Progenitor cell of endocrine pancreas (in vitro differentiated cells): ENCODE measurements at places on chromosomes 1 and 21. TPM values are rescaled to one million over a fixed set of nuclear protein-coding genes. Genes with fewer than 3 reads are reported as not detected.
A peak's percentile ranks its signal among the peaks of the same experiment; 100 is the strongest.

GRCh38 chr1:74937176-74937575, 197.0 kb upstream of the LHX8 start:
- H3K27ac ChIP-seq: no peak overlapping the region
- H3K4me1 ChIP-seq: peaks cover 4% of the 10 kb centered on the region
- H3K27me3 ChIP-seq: no peaks in the 10 kb centered on the region
- H3K36me3 ChIP-seq: no peaks in the 10 kb centered on the region

DNA sequence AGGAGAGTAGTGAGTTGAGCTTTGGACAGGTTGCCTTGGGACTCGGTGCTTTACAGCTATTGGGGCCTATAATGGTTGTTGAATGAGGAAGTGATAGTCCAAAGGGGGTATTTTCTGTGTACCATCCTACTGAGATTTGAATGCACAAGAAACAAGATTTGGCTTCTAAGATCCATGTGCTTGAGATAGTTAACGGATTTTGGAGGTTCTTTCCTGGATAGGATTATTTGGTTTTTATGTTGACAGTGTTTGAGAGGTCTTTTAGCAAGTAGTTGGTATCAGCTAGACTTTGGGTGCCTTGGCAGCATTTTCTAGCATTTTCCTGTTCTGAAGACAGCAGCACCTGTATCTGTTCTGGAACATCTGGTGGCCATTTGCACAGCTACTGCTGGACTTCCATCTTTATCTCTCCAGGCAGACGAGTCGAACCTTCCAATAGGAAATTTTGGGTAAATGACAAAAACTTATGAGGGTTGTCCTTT, 3.6 kb upstream of the SCAF4 start:
- DNase-seq: no peak
- no peaks in the 10 kb centered on the region for H3K27me3 ChIP-seq
- no peak overlapping the region for H3K27ac ChIP-seq
- H3K4me3 ChIP-seq: no peak overlapping the region
- H3K4me1 ChIP-seq: peaks cover under 1% of the 10 kb centered on the region

The RAP1GAP gene
- total RNA-seq: 15.3 and 16.1 TPM in 2 replicates

DNA sequence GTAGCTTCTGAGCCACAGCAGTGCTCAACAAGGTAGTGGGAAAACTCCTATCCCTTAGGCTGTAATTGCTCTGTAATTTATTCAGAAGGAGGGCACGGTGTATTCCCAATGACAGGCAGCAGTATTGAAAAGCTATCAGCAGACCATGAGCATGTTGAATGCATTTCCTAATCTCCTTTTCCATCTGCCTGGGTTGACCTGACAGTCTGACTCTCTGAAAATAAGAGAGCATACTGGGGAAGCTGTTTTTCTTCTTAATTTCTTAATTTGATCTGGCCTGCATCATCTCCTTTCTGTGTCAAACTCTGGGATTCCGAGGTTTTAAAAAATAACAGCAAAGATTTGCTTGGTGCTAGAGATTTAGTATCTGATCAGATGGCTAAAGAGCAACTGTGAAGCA, 88.1 kb upstream of the SLC35F3 start:
- H3K27ac ChIP-seq: no peak overlapping the region
- H3K4me3 ChIP-seq: no peak overlapping the region
- H3K36me3 ChIP-seq: no peaks in the 10 kb centered on the region
- peaks cover 7% of the 10 kb centered on the region for H3K4me1 ChIP-seq
- no peak for DNase-seq

The ZSWIM5 gene
- total RNA-seq: 8.5 and 9.2 TPM in 2 replicates

- H3K27ac ChIP-seq: no peak overlapping the region
- no peak overlapping the region for H3K4me3 ChIP-seq
- peaks cover 16% of the 10 kb centered on the region for H3K4me1 ChIP-seq
- H3K27me3 ChIP-seq: no peaks in the 10 kb centered on the region
These were observed 80.6 kb downstream of the LBR start for GRCh38 chr1:225347123-225347683.

The FCRL2 gene
- total RNA-seq: not detected in 2 replicates

- no peak for DNase-seq
- H3K27me3 ChIP-seq: no peaks in the 10 kb centered on the region
- no peak overlapping the region for H3K4me3 ChIP-seq
- H3K4me1 ChIP-seq: peaks cover 32% of the 10 kb centered on the region
- peaks cover 2% of the 10 kb centered on the region for H3K36me3 ChIP-seq
These were observed 56.3 kb upstream of the CNN3 start for GRCh38 chr1:94983171-94983739.

The SPRR1B gene
- not detected in 2 replicates for total RNA-seq

The FCRL1 gene
- not detected in 2 replicates for total RNA-seq

The SUMO3 gene
- 65.0 and 73.5 TPM in 2 replicates for total RNA-seq

DNA sequence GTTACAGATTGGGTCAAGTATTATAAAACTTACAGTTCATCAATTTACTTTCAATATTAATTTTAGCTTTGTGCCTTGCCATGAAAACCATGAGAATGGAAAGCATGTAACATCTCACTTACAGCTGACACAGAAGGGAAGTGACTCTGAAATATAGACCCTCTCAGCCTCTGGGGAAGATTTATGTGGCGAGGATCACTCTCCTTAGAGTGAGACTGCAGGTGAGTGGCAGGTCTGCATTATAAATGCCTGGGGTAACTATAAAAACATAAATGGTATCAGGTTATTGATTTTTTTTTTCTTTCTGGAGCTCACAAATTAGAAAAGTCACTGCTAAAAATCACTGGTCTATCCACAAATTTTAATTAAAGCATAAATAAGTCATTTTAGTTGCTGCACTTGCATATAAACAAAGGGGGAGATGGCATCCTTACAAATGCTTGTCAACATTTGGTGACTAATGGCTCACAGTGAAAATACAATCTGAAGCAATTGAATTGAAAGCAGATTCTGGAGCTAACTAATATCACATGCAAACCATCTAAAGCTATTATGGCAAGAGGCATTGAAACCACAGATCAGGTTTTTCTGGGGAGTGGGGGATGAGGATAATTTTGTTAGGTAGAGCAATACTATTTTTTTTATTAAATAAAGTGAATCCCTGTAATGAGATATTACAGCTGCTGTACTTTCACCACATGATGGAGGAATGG, 200.9 kb downstream of the TM2D1 start:
- peaks cover 10% of the 10 kb centered on the region for H3K4me1 ChIP-seq
- peaks cover 12% of the 10 kb centered on the region for H3K27me3 ChIP-seq

DNA sequence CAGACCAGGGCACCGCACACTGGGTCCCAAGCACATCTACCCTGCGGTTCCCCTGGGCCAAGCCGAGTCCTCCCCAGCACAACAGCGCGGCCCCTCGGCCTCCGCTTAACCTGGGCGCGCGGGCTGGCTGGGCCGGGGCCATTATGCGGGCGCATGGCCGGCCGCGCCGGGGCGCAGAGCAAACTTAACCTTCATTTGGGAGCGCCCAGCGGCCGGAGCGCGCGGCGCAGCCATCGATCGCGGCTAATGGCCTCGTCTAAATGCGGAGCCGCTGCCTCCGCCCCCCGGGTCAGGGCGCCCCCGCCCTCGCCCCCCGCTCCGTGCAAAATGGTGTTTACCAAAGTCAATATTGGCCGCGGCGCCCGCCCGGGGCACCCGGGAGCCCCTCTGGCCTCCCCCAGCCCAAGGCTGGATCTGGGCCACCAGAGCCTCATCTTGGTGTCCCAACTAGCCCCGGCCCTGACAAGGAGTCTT, 272.1 kb downstream of the TRABD2B start:
- no peak overlapping the region for H3K27ac ChIP-seq
- DNase-seq: peak; percentile 66
- H3K36me3 ChIP-seq: no peaks in the 10 kb centered on the region

DNA sequence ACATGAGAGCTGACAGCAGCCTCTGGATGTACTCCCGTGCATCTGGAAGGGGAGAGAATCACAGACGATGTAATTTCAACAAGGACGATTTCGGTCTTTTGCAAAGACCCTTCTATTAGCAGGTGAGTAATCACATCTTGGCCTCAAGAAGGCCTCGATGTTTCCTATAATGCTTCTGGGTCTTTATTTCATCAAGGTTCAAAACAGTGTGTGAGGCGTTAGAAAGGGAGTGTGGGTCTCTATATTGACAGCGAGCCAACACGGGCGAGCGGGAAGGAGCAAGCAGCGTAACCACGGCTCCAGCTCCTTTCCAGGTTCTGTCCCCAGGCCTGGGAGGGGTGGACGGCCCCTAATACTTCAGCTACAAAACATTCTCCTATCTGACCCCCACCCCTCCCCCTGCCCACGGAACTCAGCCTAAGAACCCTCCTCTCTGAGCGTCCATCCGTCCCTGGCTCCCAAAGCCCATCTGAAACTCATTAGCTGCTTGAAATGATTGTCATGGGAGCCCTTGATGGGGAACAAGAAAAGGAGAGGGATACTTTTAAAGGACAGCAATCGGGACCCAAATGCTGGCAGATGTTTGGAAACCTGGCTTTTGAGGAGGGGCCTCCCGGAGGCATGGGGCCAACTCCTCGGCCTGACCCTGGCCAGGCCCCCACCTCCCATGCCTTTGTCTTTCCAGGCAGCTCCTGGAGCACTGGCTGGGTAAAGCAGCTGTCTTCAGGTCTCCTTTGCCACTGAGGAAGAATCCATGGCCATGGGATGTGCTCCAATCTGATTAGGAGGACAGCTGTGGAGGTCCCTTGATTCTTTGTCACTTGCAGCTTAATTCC, 250.8 kb downstream of the FOXD2 start:
- no peak overlapping the region for H3K27ac ChIP-seq
- DNase-seq: no peak
- H3K27me3 ChIP-seq: peaks cover 20% of the 10 kb centered on the region
- peaks cover 26% of the 10 kb centered on the region for H3K4me1 ChIP-seq

GRCh38 chr1:183873642-183874041, 68.7 kb downstream of the RGL1 start:
- H3K27me3 ChIP-seq: no peaks in the 10 kb centered on the region
- no peaks in the 10 kb centered on the region for H3K36me3 ChIP-seq
- no peak overlapping the region for H3K27ac ChIP-seq
- no peak for DNase-seq

GRCh38 chr1:36603461-36603860, 120.7 kb upstream of the CSF3R start:
- no peaks in the 10 kb centered on the region for H3K4me1 ChIP-seq
- H3K36me3 ChIP-seq: no peaks in the 10 kb centered on the region
- no peak for DNase-seq
- H3K27me3 ChIP-seq: peaks cover 50% of the 10 kb centered on the region
- no peak overlapping the region for H3K4me3 ChIP-seq

DNA sequence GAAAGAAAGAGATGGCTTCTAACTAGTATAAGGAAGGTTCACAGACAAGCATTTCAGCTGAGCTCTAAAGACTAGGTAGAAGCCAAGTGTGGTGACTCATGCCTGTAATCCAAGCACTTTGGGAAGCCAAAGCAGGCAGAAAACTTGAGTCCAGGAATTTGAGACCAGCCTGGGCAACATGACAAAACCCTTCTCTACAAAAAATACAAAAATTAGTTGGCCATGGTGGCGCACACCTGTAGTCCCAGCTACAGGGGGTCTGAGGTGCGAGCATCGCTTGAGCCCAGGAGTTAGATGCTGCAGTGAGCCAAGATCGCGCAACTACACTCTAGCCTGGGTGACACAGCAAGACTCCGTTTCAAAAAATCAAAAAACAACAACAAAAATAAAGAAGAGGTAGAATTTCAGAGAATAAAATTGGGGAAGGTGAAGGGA, 27.8 kb downstream of the FBXO42 start:
- H3K4me3 ChIP-seq: no peak overlapping the region
- DNase-seq: no peak
- peaks cover 6% of the 10 kb centered on the region for H3K36me3 ChIP-seq
- H3K4me1 ChIP-seq: peaks cover 5% of the 10 kb centered on the region

The PLD5 gene
- total RNA-seq: 1.0 and 3.0 TPM in 2 replicates

DNA sequence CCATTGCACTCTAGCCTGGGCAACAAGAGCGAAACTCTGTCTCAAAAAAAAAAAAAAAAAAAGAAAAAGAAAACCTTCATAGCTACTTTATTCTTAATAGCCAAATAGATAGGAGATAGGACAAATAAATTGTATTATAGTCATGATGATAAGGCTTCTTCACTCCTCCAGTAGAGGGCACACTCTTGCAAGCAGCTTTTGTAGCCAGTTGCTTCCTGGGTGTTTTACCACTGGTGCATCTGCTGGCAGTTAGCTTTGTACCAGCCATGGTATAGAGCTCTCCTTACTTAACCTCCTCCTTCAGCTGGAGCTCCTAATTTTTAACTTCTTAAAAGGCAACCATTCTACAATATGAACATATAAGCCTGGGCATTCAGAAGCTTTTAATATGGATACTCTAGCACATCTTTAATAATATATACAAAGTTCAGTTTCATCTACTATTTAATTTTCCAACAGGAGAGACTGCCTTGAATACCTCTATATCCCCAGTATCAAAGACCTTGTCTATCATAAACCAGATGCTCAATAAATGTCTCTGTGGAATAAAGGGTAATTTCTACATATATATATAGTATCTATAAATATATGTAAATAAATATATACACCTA, 35.8 kb downstream of the EVI5 start:
- no peak for DNase-seq
- H3K4me3 ChIP-seq: no peak overlapping the region
- H3K27ac ChIP-seq: no peak overlapping the region

- H3K4me3 ChIP-seq: no peak overlapping the region
- H3K27ac ChIP-seq: no peak overlapping the region
- DNase-seq: no peak
- H3K36me3 ChIP-seq: no peaks in the 10 kb centered on the region
- peaks cover 8% of the 10 kb centered on the region for H3K27me3 ChIP-seq
These were observed 458.0 kb upstream of the VAMP3 start for GRCh38 chr1:7313081-7313546.

DNA sequence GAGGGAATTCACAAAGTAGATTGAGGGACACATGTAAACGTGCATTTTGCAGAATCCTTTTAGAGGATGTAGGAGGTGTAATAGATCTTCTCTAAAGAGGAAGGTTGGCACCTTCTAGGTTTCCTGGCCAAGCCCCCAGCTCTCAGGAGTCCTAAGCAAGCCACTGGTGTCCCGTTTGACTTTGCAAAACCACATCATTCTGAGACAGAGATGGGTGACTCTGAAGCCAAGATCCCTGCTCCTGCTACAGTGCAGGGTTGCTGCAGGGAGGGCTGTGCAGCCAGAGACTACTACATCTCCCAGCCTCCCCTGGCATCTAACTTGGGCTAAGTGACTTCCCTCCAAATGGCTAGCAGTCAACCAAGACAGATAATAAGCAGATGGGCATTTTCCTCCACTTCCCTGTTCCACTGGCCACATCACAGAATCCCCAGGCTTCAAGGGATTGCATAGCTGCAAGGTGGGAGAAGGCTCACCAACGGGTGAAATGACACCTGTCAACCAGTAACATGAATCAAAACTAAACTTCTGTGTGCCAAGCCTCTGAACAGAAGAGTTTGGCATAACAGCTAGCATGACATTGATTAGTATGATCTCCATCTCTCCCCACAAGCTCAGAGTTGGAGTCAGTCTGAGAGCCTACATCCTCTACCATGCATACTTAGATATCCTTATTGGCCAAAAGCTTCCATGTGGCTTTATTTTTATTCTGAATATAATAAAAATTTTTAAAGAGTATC, 129.6 kb upstream of the COA6 start:
- no peak overlapping the region for H3K27ac ChIP-seq
- no peaks in the 10 kb centered on the region for H3K4me1 ChIP-seq
- H3K27me3 ChIP-seq: no peaks in the 10 kb centered on the region
- no peak for DNase-seq
- H3K4me3 ChIP-seq: no peak overlapping the region

The LCE2C gene
- not detected in 2 replicates for total RNA-seq

GRCh38 chr1:92503043-92503925, 16.6 kb upstream of the GFI1 start:
- H3K4me3 ChIP-seq: no peak overlapping the region
- DNase-seq: no peak
- no peak overlapping the region for H3K27ac ChIP-seq
- no peaks in the 10 kb centered on the region for H3K4me1 ChIP-seq
- H3K27me3 ChIP-seq: no peaks in the 10 kb centered on the region
- no peaks in the 10 kb centered on the region for H3K36me3 ChIP-seq
